ENCODE measurements at places on chromosomes 11 and 22. TPM values are rescaled to one million over a fixed set of nuclear protein-coding genes. Genes with fewer than 3 reads are reported as not detected.

VPS26B gene
- 42.3 TPM for total RNA-seq

MS4A12 gene
- not detected for total RNA-seq

DNA sequence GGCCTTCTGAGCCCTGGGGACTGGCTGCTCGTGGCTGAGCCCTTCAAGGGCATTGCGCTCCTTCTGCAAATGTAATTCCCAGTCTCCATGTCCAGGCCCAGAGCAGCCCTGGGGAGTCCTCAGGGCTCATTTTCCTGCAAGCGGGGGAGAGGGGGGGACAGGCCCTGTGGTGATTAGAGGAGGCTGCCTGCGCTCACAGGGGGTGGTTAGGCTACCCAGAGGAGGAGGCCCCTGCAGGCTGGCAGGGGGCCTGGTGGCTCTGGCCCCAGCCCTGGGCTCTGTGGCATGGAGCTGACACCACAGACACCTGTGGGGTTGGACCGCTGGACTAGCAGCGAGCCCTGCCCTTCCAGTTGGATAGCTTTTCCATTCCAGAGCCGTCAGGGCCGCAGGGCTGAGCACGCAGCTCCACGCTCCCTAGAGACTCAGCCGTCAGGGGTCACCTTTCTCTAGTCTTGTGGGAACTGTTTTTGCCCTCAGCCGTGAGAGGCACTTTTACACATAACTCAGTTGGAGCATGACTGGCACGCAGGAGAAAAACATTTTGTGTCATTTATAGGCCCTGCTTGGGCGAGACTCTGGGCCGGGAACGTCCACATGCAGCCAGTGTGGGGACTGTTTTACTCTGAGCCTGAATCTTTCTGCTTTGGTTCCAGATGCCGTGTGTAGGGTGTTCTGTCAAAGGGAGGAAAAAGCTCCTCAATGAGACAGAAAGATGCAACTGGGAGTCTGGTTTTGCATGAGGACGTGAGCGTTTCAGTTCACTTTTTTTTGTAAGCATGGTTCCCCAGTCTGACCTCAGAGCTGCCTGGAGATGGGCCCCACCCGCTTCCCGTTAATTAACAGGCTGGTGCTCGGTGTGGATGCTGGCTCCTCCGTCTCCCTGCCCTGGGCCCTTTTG lies 58.1 kb downstream of the LRP5 start:
- H3K4me3 ChIP-seq = no peak overlapping the region
- H3K4me1 ChIP-seq = no peaks in the 10 kb centered on the region
- H3K27me3 ChIP-seq = no peaks in the 10 kb centered on the region
- no peaks in the 10 kb centered on the region for H3K36me3 ChIP-seq
- H3K27ac ChIP-seq = no peak overlapping the region

DNA sequence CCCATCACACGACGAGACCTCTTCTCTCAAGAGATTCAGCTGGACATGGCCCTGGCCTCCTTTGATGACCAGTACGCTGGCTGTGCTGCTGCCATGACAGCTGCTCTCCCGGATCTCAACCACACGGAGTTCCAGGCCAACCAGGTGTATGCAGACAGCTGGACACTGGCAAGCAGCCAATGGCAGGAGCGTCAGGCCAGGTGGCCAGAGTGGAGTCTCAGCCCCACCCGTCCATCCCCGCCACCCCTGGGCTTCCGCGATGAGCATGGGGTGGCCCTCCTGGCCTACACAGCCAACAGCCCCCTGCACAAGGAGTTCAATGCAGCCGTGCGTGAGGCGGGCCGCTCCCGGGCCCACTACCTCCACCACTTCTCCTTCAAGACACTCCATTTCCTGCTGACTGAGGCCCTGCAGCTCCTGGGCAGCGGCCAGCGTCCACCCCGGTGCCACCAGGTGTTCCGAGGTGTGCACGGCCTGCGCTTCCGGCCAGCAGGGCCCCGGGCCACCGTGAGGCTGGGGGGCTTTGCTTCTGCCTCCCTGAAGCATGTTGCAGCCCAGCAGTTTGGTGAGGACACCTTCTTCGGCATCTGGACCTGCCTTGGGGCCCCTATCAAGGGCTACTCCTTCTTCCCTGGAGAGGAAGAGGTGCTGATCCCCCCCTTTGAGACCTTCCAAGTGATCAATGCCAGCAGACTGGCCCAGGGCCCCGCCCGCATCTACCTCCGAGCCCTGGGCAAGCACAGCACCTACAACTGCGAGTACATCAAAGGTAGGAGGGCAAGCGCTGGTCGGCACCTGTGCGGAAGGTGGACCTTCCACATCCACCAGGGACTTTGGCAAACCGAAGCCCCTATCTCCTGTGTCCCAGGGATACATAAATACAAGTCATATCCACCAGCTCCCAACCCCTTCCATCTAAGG lies 11.3 kb downstream of the CHRNA10 start:
- DNase-seq = no peak
- no peak overlapping the region for H3K27ac ChIP-seq
- H3K36me3 ChIP-seq = peaks cover under 1% of the 10 kb centered on the region
- no peaks in the 10 kb centered on the region for H3K4me1 ChIP-seq
- H3K4me3 ChIP-seq = no peak overlapping the region
- H3K27me3 ChIP-seq = peaks cover 3% of the 10 kb centered on the region

- H3K4me3 ChIP-seq = no peak overlapping the region
- H3K27ac ChIP-seq = no peak overlapping the region
- H3K36me3 ChIP-seq = no peaks in the 10 kb centered on the region
- peaks cover 7% of the 10 kb centered on the region for H3K27me3 ChIP-seq
- H3K4me1 ChIP-seq = no peaks in the 10 kb centered on the region
These were observed 107.7 kb downstream of the CEP164 start for GRCh38 chr11:117435326-117435725.

GRCh38 chr22:38984224-38984623 lies 2.1 kb downstream of the APOBEC3B start:
- no peak overlapping the region for H3K4me3 ChIP-seq
- H3K27ac ChIP-seq = peak overlapping the region; percentile 46
- no peaks in the 10 kb centered on the region for H3K36me3 ChIP-seq

GRCh38 chr22:29443452-29443851 lies 5.1 kb downstream of the RFPL1 start:
- no peaks in the 10 kb centered on the region for H3K36me3 ChIP-seq
- H3K4me1 ChIP-seq = no peaks in the 10 kb centered on the region
- no peak overlapping the region for H3K4me3 ChIP-seq
- DNase-seq = no peak
- no peaks in the 10 kb centered on the region for H3K27me3 ChIP-seq

DNAJB13 gene
- total RNA-seq = 0.26 TPM

DNA sequence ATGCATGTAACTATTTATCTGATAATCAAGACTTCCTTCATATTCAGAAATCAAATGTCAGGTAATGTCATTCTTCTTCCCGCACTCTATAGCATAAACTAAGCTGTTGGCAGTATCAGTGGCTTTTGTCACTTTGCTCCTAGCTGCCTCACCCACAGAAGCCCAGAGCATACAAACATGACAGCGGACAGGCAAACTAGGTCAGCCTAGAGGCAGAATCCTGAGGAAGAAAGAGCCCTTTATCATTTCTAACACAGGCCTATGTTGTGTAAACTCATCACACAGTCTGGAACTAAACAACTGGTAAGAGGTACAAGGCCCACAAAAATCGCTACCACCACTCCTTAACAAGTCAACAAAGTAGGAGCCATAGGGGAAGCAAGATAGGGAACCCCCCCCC lies 21.0 kb downstream of the GUCY1A2 start:
- H3K36me3 ChIP-seq = no peaks in the 10 kb centered on the region
- no peak for DNase-seq
- H3K27me3 ChIP-seq = peaks cover 2% of the 10 kb centered on the region
- no peak overlapping the region for H3K27ac ChIP-seq

- no peaks in the 10 kb centered on the region for H3K36me3 ChIP-seq
- no peaks in the 10 kb centered on the region for H3K4me1 ChIP-seq
- H3K4me3 ChIP-seq = no peak overlapping the region
- H3K27ac ChIP-seq = no peak overlapping the region
- peaks cover 10% of the 10 kb centered on the region for H3K27me3 ChIP-seq
- DNase-seq = no peak
These were observed 319.9 kb downstream of the KIRREL3 start for GRCh38 chr11:126680700-126681099.

GRCh38 chr11:31903225-31904074 lies 92.3 kb upstream of the PAX6 start:
- peaks cover 27% of the 10 kb centered on the region for H3K27me3 ChIP-seq
- H3K4me1 ChIP-seq = no peaks in the 10 kb centered on the region
- DNase-seq = no peak
- H3K36me3 ChIP-seq = no peaks in the 10 kb centered on the region

ARHGAP42 gene
- total RNA-seq = not detected

DNA sequence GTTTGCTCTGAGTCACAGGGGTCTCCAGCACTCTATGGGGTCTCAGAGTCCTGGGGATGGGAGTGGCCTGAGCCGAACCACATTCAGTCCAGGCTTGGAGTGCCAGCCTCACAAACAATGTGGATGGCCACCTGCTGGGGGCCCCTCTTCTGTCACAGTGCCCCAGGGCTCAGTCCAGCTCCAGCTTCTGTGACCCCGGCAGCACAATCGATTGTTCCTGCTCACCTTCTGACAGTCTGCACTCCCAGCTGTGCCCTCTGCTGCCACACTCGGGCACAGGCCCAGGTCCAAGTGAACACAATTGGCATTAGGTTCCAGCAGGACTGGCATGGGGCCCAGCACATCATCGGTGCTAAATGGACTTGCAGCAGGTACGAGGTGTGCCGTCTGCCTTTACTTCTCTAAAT lies 84.8 kb downstream of the TP53I11 start:
- peaks cover 18% of the 10 kb centered on the region for H3K4me1 ChIP-seq
- no peak overlapping the region for H3K27ac ChIP-seq
- peaks cover 11% of the 10 kb centered on the region for H3K36me3 ChIP-seq
- H3K27me3 ChIP-seq = no peaks in the 10 kb centered on the region

- no peaks in the 10 kb centered on the region for H3K36me3 ChIP-seq
- H3K27me3 ChIP-seq = no peaks in the 10 kb centered on the region
- H3K4me1 ChIP-seq = no peaks in the 10 kb centered on the region
- H3K4me3 ChIP-seq = no peak overlapping the region
- H3K27ac ChIP-seq = no peak overlapping the region
These were observed 15.9 kb downstream of the OSBPL5 start for GRCh38 chr11:3148990-3149851.

LARGE2 gene
- total RNA-seq = 0.48 TPM

ZBTB44 gene
- total RNA-seq = 35.0 TPM

DNA sequence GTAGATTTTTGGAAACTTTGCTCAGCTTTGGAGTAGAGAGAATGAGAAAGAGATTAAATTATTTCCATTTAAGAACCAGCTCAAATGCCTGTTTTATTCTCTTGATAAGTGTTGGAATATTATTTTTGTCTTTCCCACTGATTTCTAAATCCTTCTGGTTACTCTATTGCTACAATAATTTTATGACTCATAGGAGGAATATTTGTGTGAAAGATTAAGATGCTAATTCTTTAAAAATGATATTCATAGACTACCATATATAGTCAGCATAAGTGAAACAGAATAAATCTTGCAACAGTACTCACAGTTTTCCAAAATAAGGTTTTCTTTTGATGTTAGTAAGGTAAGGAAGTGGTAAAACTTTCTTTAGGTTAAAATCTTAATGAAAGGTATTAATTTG lies 60.9 kb downstream of the YAP1 start:
- no peak overlapping the region for H3K27ac ChIP-seq
- no peak overlapping the region for H3K4me3 ChIP-seq
- no peaks in the 10 kb centered on the region for H3K36me3 ChIP-seq
- H3K4me1 ChIP-seq = no peaks in the 10 kb centered on the region

DNA sequence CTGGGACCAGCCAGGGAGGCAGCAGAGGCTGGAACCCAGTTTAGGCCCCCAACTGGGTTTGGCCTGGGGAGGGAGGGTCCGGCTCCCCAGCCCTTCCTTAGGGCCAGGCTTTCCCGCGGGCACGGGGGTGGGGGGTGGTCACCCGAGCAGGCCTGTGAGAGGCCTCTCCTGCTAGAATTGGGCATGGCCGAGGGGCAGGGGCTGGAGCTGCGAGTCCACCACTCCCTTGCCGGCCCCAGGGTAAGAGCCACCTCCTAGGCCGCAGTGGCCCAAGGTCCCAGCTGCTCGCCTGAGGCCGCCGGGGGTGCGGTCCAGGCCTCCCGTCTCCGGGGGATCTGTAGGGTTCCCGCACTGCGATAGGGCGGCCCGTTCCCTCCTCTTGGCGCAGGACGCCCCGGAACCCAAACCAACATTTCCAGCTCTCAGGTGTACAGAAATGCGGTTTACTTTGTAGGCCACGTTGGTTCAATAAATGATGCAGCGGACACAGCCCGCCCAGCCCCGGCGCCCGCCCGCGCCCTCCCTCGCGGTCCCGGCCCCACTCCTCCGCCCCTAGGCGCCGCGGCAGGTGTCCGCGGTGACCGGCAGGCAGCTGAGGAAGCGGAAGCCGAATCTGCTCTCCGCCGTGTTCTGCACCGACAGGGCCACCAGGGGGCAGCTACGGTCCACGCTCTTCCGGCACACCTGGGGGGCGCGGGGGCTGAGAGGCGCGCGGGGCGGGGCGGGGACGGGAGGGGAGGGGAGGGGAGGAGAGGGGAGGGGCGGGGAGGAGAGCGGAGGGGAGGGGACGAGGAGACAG lies 5.9 kb downstream of the LMNTD2 start:
- no peaks in the 10 kb centered on the region for H3K36me3 ChIP-seq
- H3K4me1 ChIP-seq = peaks cover 2% of the 10 kb centered on the region
- peaks cover 3% of the 10 kb centered on the region for H3K27me3 ChIP-seq
- peak; percentile 74 for DNase-seq

DNA sequence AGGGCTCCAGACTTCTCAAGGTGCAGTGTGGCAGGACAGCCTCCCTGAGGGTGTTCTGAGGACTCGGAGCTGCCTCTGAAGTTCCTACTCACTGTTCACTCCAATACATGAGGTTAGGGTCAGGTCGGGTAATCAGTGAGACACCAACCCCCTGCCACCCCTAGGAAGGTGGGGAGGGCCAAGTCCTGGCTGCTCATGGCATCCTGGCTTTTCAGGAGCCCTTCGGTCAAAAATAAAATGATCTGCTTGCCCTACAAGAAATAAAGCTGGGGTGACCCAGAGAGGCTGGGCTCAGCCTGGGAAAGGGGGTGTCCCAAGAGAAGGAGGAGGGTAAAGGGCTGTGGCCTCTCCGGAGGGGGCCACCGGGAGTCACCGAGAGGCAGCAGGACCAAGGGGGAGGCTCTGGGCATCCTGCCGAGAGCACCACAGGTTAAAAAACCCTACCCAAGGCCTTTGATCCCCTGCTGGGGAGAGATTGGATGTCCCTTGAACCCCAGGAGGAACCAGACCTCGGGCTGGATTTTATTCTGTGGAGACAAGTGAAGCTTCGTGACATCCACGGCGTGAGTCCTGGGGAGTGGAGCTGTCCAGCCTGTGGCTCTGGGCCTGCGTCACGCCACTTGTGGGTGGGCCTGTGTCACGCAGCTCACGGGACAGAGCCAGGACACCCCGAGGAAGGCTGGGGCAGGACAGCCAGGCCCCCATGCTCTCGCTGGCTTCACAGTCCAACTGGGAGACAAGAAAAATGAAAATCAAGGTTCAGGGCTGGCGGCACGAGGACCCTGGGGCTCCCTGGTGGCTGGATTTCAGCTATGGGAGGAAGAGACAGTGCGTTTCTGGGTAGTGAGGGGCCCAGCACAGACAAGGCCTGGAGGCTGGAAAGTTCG lies 102.2 kb upstream of the FGF3 start:
- DNase-seq = no peak
- peaks cover 39% of the 10 kb centered on the region for H3K27me3 ChIP-seq
- no peaks in the 10 kb centered on the region for H3K36me3 ChIP-seq

- DNase-seq = peak; percentile 10
- H3K4me3 ChIP-seq = no peak overlapping the region
- H3K36me3 ChIP-seq = no peaks in the 10 kb centered on the region
- no peaks in the 10 kb centered on the region for H3K27me3 ChIP-seq
These were observed 110.4 kb downstream of the RRAS2 start for GRCh38 chr11:14248580-14248981.

GRCh38 chr22:31185056-31185455 lies 25.1 kb downstream of the RNF185 start:
- H3K4me1 ChIP-seq = no peaks in the 10 kb centered on the region
- no peaks in the 10 kb centered on the region for H3K27me3 ChIP-seq
- DNase-seq = no peak

All from activated naive CD4-positive, alpha-beta T cell treated with anti-CD3 and anti-CD28 coated beads for 36 hours (primary cell).